ENCODE measurements at places on chromosomes 7 and 10.

GRCh38 chr10:72712136-72712535 is 20.2 kb downstream of the MCU start:
- no peak for DNase-seq

GRCh38 chr7:34026481-34027190 is 121.3 kb downstream of the BMPER start:
- no peak for DNase-seq

DNA sequence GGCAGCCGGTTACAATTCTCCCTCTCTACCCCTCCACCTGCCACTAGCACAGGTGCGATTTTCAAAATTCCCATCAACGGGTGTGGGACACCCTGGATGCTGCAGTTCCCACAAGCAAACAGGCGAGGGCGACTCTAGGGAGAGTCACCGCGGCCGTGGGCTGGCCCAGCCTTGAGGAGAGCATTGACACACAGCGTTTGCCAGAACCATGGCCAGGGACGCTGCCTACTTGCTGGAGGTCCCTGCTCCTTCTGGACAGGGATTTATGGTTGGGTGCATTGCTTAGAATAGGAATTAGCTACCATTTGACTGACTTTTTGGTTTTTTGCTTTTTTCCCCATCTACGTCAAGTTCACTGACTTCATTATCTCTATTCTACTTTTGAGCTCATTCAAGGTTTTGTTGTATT is 19.0 kb upstream of the CLDN4 start:
- DNase-seq = no peak

- DNase-seq = no peak
Measured at GRCh38 chr7:2104716-2105115, 128.0 kb downstream of the MAD1L1 start.

GRCh38 chr10:44195112-44196007 is 189.5 kb downstream of the CXCL12 start:
- no peak for DNase-seq

DNA sequence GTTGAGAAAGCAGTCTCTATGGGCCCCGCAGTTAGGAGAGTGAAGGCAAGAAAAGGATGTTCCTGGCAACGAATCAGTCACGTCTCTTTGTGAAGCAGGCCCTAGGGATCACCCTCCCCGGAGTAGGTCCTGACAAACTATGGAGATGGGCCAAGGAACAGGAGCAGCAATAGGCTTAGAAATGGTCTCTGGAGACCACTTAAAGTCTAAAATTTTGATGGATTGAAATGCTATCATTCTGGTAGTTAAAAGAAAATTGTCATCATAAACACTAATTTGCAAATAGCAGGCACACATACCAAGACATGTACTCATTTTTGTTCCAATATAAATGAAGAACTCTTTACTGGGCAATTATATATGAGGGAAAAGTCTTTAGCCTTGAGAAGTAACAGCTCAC is 123.5 kb downstream of the ITGB8 start:
- no peak for DNase-seq

DNA sequence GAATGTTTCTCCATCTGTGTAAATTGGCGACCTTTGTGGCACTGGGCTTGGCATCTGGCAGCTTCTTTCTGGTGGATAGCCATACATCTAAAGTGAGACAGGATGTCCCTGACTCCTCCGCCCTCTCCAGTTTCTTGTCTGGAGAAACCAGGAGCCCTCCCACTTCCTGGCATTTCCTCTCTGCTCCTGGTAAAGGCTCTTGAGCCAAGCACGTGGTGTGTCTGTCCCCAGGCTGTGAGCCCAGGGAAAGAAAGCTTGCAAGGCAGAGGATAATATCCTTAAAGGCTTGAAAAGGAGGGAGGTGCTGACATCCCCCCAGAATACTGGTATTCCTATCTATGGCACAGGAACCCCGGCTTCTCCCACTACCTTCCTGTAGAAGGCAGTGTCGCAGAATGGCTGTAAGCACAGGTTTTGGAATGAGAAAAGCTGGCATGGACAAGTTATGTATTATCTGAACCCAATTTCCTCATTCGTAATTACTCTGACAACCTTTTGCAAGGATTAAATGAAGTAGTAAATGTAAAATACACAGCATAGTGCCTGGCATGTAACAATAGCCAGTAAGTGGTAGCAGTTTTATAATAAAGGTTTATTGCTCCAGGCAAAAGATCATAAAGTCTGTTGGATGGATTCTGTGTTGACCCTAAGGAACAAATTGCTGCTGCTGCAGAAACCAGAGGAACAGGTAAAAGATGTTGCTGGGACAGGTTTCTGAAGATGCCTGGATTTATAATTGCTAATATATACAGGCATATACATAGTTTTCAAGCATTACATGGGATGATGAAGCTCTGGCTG is 11.8 kb upstream of the ACSL5 start:
- DNase-seq = no peak

GRCh38 chr10:75356484-75356883 is 45.1 kb downstream of the ZNF503 start:
- no peak for DNase-seq

- no peak for DNase-seq
Measured at GRCh38 chr7:111384065-111384891, 178.0 kb downstream of the IMMP2L start.

DNA sequence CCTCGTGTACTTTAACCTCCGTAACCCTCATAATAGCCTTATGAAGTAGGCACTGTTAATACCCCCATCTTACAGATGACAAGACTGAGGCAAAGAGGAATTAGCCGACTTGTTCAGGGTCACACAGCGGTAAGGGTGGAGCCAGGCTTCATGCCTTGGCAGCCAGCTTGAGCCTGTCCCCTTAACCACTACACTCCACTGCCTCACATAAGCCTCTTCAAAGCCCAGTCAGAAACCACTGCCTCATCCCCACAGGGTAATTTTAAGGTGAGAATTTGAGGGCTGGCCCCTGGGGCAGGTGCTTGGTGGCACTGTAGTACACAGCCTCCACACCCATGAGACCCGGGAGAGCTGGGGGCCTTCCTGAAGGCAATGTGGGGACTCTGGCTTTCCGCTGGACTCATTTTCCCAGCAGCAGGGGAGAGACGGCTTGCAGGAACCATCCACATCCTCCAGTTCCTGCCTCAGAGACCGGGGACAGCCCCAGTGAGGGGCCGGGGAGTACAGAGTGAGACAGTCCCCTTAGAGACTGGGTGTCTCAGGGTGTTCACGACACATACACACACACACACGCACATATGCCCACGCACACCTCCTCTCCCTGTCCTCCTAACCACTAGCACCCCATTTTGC is 7.6 kb upstream of the C10orf105 start:
- DNase-seq = no peak

DNA sequence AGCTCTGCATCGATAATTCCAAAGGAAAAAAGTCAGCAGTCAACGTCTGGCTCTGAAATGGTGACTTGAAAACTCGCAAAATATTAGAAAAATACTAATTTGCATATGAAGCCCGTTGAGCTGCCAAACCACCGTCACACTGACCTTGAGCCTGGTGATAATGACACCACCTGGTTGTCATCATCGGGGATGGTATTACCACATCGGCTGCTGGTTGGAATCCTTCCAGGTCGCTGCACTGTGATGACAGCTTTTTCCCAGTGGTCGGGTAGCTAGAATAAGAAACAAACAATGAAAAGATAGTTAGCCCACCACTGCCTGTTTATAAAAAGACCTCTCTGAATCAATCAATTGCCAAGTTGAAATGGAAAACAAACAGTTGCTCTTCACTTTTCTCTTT is 41.6 kb downstream of the LAMB1 start:
- DNase-seq = no peak

DNA sequence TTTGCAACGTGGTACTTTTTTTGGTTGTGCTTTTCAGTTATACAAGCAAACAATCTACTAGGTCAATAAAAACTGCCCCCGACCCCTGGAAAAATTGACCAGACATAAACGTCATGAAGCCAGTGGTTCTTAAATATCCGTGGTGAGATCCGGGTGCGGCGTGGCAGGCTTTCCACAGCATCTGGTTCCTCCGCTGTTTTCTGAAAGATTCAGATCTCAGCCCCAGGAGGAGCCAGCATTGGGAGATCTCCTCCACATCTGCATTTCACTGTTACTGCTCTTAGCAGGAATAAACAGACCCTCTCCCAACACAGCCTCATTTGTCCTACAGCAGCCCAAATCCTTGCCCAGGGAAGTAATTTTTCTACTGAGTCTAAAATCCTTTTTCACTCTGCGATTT is 664.3 kb upstream of the FOXK1 start:
- DNase-seq = no peak

DNA sequence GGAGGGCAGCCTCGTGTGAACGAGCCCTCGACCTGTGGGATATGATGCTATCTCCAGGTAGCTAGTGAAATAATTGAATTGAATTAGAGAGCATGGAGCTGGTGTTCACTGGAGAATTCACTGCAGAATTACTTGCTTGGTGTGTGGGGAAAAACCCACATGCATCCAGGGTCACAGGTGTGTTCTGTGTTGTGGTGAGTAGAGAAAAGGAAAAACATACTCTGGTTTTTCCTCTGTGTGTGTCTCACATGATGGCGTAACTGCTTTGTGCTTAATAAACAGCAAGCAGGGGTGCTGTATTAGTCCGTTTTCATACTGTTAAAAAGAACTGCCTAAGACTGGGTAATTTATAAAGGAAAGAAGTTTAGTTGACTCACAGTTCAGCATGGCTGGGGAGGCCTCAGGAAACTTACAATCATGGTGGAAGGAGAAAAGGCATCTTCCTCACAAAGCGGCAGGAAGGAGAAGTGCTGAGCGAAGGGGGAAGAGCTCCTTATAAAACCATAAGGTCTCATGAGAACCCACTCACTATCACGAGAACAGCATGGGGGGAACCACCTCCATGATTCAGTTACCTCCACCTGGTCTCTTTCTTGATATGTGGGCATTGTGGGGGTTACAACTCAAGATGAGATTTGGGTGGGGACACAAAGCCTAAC is 62.6 kb downstream of the TACR2 start:
- DNase-seq = no peak

GRCh38 chr7:135151132-135151531 is 3.3 kb downstream of the TMEM140 start:
- DNase-seq = no peak

DNA sequence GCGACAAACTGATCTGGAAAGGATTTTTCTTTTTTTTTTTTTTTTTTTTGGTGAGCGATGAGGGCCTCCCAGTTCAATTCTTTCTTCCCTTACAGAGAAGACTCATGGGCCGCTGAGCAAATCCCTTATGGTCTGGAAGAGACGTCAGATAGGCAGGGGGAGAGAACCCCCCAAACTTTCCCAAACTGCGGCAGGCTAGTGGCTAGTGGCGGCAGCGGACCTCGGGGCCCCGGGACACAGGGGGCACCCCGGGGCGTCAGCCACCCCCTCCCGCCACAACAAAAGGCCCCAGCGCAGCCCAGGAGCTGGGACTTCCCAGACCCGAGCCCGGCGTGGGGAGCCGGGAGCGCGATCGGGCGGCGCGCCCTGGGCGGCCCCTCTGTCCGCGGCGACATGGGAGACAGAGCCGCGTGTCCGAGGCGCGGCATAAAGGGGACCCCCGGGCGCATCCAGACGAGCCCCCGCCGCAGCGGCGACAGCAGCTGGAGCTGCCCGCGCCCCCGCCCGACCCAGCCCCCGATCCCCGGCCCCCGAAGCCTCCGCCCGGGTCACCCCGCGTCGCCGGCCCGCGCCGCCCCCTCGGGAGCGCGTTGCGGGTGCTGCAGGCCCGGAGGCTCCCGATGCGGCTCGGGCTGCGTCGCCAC is 755 bp downstream of the FAM171A1 start:
- DNase-seq = no peak

- peak; percentile 18 for DNase-seq
Measured at GRCh38 chr7:129144095-129144833, at the start of gene TSPAN33. TSS of gene TSPAN33 (plus strand) at chr7:129144707. CDS start at chr7:129144981, 274 bp downstream.

GRCh38 chr7:74173074-74173473 is 1.1 kb upstream of the EIF4H start:
- DNase-seq = no peak

DNA sequence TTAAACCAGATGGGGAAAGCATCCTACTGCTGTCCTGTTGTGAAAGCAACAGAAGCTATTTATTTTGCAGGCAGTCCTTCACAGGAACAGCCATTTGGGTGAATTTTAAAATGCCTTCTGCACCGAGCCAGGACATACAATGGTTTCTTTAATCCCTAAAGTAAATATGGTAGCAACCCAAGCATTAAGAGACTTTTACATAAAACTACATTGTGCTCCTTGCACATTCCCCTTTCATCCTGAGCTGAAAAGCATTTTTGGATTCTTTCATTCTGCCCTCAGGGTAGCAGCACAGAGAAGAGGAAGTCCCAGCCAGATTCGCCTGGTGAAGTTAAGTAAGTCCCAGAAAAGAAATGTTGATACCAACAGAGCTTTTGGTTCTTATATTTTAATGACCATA is 84.0 kb upstream of the FAM3C start:
- DNase-seq = no peak

DNA sequence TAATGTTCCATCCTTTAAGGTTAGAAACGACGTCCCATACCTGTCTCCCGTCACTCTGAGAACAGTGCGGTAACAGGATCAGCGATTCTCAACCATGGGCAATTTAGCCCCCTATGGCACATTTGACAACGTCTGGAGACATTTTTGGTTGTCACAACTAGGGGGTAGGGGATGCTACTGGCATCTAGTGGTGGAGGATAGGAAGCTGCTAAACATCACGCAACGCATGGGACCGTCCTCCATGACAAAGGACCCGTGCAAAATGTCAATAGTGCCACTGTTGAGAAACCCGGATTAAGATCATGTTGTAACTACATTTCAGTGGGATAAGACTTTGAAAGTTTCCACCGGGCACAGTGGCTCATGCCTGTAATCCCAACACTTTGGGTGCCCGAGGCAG is 5.0 kb upstream of the PAXIP1 start:
- no peak for DNase-seq

DNA sequence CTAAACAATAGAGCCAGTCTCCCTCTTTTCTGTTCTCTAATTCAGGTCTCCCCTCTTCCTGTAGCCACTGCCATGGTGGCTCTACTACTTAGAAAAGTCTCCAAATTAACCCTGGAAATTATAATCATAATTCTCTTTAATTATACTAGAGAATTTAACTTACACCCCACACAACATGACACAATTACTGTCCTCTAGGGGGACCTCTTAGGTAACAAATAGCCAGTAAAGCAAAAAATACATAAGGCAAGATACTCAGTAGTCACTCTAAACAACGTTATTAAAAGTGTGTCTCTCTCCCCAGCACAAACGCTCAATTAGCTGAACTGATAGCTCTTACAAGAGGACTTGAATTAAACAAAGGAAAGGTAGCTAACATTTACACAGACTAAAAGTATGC is 44.3 kb upstream of the ZNF107 start:
- no peak for DNase-seq

DNA sequence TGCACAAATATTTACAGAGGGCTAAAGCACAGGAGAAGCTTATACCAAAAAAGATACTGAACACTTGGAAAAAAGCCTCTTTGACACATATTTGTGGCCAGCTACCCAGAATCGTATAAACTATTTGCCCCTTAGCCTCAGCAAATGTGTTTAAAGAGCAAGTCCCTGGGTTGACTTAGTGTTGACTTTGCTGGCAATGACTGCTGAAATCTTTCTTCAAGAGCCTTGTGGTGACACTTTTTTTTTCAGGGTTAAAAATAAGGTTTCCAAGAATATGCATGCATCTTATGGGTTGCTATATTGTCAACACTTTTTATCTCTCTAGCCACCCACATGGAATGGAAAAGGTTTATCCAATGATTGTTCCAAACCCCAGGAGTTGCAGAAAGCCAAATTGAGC is 14.9 kb upstream of the PLEKHS1 start:
- DNase-seq = no peak

- DNase-seq = no peak
Measured at GRCh38 chr10:104680467-104681401, 39.6 kb downstream of the SORCS3 start.
